ENCODE measurements at places on chromosomes 7 and 10. TPM values are rescaled to one million over a fixed set of nuclear protein-coding genes. Genes with fewer than 3 reads are reported as not detected.

The BTBD16 gene
- total RNA-seq, result not detected

The FAM24A gene
- not detected for total RNA-seq

The IDI2 gene
- total RNA-seq, result 0.18 TPM

The GBX1 gene
- not detected for total RNA-seq

The PPP1R3C gene
- 88.4 TPM for total RNA-seq

The ZNF117 gene
- 11.7 TPM for total RNA-seq

The GPR37 gene
- total RNA-seq, result 2.8 TPM

DNA sequence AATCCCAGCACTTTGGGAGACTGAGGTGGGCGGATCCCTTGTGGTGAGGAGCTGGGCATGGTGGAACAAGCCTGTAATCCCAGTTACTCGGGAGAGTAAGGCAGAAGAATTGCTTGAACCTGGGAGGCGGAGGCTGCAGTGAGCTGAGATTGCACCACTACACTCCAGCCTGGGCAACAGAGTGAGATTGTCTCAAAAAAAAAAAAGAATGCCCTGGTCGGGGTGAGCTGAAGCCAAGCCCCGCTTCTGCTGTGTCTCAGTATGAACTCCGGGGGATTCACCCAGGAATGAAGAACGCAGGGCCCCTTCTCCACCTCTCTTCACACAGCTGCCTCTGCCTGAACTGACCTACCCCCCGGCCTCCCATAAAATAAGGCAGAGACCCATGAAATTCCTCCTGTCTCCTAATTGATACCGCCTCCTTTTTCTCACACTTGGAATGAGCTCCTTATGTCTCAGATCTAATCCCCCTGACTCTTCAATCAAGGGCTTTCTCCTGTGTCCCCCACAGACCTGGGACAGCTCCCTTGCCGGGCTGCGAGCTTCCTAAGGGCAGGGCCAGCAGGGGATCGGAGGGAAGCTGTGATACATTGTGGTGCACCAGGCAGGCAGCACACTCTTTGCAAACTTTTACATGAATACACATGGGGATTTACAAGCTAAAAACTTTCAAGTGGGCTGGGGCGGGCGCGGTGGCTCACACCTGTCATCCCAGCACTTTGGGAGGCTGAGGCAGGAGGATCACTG, 911 bp upstream of the ZP3 start:
- H3K4me3 ChIP-seq, result no peak overlapping the region
- DNase-seq, result no peak
- H3K36me3 ChIP-seq, result no peaks in the 10 kb centered on the region
- no peaks in the 10 kb centered on the region for H3K27me3 ChIP-seq

DNA sequence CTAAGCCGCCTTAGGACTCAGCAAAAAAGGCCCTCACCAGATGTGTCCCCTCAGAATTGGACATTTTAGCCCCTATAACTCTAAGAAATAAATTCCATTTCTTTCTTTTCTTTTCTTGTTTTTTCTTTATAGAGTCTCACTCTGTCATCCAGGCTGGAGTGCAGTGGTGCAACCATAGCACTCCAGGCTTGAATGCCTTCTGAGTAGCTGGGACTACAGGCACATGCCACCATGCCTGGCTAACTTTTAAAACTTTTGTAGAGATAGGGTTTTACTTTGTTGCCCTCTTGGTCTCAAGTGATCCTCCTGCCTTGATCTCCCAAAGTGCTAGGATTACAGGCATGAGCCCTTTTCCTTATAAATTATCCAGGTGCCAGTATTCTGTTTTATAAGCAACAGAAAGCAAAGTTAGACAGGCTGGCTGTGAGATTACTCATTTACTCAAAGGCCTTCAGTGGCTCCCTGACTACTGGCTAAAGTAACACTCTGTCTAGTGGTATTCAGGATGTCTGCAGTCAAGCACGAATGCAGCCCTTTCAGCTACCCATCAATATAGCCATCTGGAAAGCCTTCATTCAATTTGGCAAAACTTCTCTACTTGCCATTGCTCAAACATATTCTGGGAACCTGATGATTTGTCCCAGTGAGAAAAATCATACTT, 128.6 kb downstream of the ICA1 start:
- H3K36me3 ChIP-seq, result no peaks in the 10 kb centered on the region
- no peaks in the 10 kb centered on the region for H3K27me3 ChIP-seq
- DNase-seq, result no peak

GRCh38 chr10:84933402-84933801, 605.0 kb downstream of the CCSER2 start:
- H3K27ac ChIP-seq, result no peak overlapping the region
- H3K4me3 ChIP-seq, result no peak overlapping the region
- H3K36me3 ChIP-seq, result no peaks in the 10 kb centered on the region
- H3K4me1 ChIP-seq, result no peaks in the 10 kb centered on the region

- H3K27ac ChIP-seq, result no peak overlapping the region
- no peaks in the 10 kb centered on the region for H3K36me3 ChIP-seq
- H3K4me1 ChIP-seq, result peaks cover 9% of the 10 kb centered on the region
These were observed 634 bp upstream of the HDAC9 start for GRCh38 chr7:18494821-18495408.

DNA sequence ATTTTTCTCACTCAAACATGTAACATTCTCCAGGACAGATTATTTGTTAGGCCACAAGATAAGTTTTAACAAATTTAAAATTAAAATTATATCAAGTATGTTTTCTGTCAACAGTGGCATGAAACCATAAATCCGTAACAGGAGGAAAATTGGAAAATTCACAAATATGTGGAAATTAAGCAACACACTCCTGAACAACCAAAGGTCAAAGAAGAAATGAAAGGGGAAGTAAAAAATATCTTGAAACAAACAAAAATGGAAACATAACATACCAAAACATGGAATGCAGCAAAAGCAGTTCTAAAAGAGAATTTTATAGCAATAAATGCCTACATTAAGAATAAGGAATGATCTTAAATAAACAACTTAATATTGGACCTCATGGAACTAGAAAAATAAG, 147.3 kb downstream of the ZEB1 start:
- H3K36me3 ChIP-seq, result no peaks in the 10 kb centered on the region
- no peaks in the 10 kb centered on the region for H3K27me3 ChIP-seq
- no peak for DNase-seq
- H3K4me1 ChIP-seq, result no peaks in the 10 kb centered on the region
- H3K27ac ChIP-seq, result no peak overlapping the region

DNA sequence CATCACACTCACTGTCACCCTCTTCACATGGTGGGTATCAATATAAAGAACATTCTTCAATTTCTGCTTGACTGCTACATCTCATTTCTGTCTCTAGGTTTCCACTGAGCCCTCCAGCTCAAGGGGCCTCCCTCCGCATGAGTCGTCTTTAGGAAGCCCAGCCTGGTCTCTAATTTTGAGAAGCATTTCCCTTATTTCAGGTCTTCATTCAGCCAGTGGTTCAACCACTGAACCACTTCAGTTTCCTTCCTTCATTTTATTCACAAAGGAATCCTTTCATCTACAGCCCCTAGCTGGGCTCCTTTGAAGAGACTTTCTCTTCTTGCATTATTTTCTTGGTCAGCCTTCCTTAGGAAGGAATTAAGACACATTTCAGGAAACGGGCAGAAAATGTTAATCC, 257.4 kb downstream of the KCNMA1 start:
- no peaks in the 10 kb centered on the region for H3K36me3 ChIP-seq
- no peak overlapping the region for H3K27ac ChIP-seq
- no peak for DNase-seq
- H3K4me3 ChIP-seq, result no peak overlapping the region

- no peaks in the 10 kb centered on the region for H3K36me3 ChIP-seq
- no peak overlapping the region for H3K4me3 ChIP-seq
- DNase-seq, result no peak
- no peak overlapping the region for H3K27ac ChIP-seq
- H3K4me1 ChIP-seq, result peaks cover 32% of the 10 kb centered on the region
These were observed 59.7 kb upstream of the NEBL start for GRCh38 chr10:20956843-20957242.

DNA sequence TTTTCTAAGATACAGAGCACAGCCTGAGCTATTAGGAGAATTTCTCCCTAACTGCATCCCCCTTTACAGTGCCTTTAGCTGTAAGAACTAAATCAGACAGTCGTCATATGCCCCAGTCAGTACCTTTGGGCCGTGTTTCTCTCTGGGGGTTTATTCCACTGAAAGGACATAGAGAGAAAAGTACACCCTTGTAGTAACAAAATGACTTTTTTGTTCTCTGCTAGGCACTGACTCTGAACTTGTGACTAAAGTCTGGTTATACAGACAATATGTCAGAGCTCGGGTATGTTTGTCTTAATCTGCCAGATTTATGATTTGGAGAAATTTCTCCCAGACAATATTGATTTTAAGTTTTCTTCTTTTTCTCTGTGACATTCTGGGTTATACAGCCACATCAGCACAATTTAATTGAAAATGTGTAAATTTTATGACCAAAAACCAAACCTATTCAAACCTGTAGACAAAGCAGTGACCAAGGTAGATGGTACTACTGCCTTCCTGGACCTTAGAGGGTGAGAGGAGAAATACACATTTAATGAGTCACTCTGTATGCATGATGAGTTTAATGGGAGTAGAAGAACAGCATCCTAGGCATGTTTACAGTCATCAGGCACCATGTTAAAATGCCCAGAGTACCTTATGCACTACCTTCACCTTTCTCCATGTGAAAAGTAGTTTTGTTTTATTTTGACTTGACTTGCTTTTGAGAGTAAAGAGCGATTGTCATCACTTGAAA, 156.1 kb upstream of the PLXDC2 start:
- DNase-seq, result no peak
- H3K27me3 ChIP-seq, result no peaks in the 10 kb centered on the region

DNA sequence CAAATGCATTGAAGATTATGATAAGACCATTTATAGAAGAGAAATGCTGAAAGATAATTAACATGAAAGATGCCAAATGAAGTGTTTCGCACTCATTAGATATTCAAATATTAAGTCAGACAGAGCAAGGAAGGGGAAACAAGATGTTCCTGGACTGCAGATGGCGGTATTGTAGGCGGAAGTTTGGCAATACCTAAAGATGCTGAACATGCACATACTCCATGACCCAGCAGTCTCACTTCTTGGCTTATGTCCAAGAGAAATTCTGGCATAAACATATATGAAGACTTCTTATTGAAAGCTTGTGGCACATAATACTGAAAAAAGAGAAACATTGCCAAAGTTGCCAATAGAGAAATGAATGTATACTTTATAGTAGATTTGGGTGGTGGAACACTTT, 325.4 kb upstream of the SEMA3C start:
- no peaks in the 10 kb centered on the region for H3K27me3 ChIP-seq
- H3K4me3 ChIP-seq, result no peak overlapping the region
- no peaks in the 10 kb centered on the region for H3K36me3 ChIP-seq
- no peaks in the 10 kb centered on the region for H3K4me1 ChIP-seq

- no peaks in the 10 kb centered on the region for H3K36me3 ChIP-seq
- no peak overlapping the region for H3K27ac ChIP-seq
These were observed 28.7 kb upstream of the AKR1C1 start for GRCh38 chr10:4934391-4934987.

DNA sequence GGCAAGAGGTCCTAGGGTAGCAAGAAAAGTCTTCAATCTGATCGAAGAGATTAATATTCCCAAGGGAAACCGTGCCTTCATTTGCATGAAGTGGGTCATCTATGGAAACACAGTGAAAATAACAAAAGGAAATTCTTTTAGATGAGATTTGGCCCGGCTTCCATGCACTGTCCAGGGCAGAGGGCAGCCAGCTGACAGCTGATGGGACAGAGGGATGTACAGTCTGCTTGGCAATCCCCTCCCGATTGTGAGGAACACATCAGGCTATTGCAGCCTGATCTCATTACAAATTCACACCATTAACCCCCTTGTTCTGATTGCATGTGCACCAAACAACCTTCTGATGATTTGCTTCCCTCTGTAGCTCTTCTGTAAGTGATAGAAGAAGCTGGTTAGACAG, 105.3 kb downstream of the FRMD4A start:
- no peaks in the 10 kb centered on the region for H3K27me3 ChIP-seq
- DNase-seq, result no peak
- H3K36me3 ChIP-seq, result no peaks in the 10 kb centered on the region
- no peaks in the 10 kb centered on the region for H3K4me1 ChIP-seq
- H3K27ac ChIP-seq, result no peak overlapping the region

GRCh38 chr7:16034353-16034752, 347.9 kb upstream of the MEOX2 start:
- H3K27me3 ChIP-seq, result no peaks in the 10 kb centered on the region
- DNase-seq, result no peak
- H3K4me3 ChIP-seq, result no peak overlapping the region

Data from lung (tissue), 17 donors.